ENCODE measurements at places on chromosomes 1 and 21.

GRCh38 chr1:220430586-220430985 lies 97.3 kb upstream of the MARK1 start:
- no peak for DNase-seq

DNA sequence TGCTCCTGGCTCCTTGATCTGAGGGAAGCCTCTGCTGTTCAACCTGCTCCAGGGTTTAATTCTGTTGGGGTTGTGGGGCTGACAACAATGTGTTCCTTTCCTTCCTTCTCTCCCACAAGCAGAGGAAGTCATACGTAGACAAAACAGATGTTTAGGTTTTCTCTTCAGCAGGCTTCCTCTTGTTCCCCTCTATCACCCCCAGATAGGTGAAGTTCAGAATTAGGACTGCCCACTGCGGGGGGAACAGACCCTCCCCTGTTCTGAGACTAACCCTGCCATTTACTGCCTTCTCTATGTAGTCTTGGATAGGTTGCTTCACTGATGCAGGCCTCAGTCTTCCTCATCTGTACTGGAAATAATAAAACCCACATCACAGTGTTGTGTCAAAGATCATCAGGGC lies 30.0 kb upstream of the NRDC start:
- no peak for DNase-seq

GRCh38 chr1:109760581-109761226 lies 3.0 kb downstream of the EPS8L3 start:
- DNase-seq: no peak

GRCh38 chr21:15224346-15225086 lies 159.7 kb upstream of the NRIP1 start:
- no peak for DNase-seq

DNA sequence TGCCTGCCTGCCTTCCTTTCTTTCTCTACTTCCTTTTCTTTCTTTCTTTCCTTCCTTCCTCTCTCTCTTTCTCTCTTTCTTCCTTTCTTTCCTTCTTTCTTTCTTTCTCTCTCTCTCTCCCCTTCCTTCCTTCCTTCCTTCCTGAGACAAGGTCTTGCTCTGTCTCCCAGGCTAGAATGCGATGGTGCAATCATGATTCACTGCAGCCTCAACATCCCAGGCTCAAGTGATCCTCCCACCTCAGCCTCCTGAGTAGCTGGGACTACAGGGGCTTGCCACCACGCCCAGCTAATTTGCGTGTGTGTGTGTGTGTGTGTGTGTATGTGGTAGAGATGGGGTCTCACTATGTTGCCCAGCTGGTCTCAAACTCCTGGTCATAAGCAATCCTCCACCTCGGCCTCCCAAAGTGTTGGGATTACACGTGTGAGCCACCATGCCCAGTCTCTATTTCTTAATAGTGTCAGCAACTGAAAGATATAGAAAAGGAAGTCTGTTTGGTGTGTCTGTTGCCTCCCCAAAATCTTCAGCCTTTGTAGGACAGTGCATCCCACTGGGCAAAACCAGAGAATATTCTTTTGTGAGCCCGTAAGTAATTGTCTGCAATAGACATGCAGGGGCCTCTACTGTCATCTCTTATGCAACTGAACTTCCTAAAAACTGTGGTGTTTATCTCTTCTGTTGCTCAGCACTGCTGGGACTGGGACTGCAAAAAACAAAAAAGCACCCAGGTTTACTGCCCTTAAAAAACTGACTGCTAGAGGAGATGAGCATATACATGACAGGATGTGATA lies 20.9 kb upstream of the RAB4A start:
- DNase-seq: no peak

DNA sequence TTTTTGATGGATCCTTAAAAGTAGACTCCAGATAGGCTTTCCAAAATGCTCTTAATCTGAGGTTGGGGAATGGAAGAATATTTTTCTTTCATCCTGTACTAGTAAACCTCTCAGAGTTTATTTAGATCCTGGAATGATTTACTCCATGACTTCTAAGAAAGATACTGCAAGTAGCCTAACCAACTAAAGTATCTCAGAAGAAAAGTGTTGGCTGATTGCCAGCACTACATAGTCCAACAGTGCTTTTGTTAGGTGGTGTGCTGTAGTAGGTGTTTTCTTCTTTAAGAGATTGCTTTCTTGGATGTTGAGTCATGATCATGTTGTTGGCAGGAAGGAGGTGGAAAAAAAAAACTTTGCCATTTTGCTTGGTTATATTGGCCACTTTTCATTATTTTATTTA lies 119.8 kb downstream of the OSBPL9 start:
- no peak for DNase-seq

- DNase-seq: no peak
These were observed 129.4 kb downstream of the MRPS6 start for GRCh38 chr21:34202553-34203372.

GRCh38 chr1:1621173-1622009 lies 6.1 kb downstream of the MIB2 start:
- DNase-seq: no peak

GRCh38 chr1:59751801-59752200 lies 62.9 kb upstream of the HOOK1 start:
- no peak for DNase-seq

DNA sequence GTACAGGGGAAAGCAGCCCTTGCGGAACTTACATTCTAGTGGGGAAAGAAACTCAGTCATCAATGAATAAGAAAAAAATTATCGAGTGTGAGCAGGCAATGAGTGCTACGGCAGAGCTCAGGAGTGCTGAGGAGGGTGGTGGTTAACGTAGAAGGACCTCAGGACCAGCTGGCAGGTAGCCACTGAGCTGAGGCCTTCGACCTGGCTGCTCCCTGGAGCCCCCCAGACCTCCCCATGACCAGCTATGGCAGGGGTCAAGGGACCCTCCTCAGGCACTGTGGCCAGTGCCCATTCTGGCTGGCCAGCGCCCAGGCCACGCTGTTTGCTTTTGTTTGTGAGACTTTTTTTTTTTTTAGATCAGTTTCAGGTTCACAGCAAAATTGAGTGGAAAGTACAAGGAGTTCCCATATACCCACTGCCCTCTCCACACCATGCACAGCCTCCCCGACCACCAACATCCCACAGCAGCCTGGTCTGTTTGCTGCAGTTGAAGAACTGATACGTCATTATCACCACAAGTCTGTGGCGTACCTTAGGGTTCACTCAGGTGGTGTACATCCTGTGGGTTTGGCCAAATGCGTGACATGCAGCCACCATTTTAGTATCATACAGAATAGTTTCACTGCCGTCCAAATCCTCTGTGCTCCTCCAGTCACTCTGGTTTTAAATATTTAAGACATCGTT lies 11.8 kb upstream of the TTC22 start:
- DNase-seq: no peak

- no peak for DNase-seq
These were observed 31.2 kb upstream of the TNFRSF1B start for GRCh38 chr1:12135612-12136011.

All from amniotic stem cell (primary cell).